ENCODE measurements at places on chromosomes 12 and 14.

- no peak for DNase-seq
Measured at GRCh38 chr14:89165189-89166181, 251.5 kb downstream of the FOXN3 start.

GRCh38 chr12:64538121-64538520 is 72.2 kb upstream of the RASSF3 start:
- no peak for DNase-seq

DNA sequence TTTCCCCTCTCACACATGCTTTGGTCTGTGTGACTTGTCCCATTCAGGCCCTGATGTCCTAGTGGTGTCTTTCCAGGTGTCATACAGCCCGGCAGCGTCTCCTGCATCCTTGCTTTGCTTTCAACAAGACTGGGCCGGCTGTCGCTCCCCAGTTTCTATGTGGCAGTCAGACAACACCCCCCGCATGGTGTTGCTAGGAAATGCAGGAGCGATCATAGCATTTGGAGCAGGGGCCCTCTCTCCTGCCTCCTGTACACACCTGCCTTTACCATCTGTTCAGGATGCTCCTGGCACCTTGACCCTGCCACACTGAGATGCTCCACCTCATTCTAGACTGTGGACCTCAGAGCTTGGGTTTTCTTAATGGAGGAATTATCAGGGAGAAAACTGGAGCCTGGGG is 29.5 kb downstream of the CACNA1C start:
- peak; percentile 82 for DNase-seq

DNA sequence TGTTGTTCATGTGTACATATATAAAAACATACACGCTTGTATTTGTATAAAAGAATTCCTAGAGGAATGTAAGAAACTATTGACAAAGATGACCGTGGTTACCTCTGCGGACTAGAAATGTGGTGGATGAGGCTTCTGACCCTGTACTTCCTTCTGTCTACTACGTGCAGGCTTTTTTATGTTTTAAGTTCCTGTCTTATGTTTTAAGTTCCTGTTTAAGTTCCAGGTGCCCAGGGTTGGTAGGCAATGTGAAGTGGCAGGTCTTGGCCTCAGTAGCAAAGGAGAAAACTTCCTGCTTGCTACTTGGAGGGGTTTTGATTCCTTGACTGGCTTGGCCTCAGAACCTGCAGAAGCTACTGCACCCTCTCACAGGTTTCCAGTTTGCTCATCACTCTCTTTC is 11.6 kb downstream of the POMT2 start:
- DNase-seq, result no peak

- no peak for DNase-seq
Measured at GRCh38 chr14:24857277-24857676, 192.7 kb downstream of the STXBP6 start.

- DNase-seq, result no peak
Measured at GRCh38 chr12:64706857-64707256, 52.3 kb downstream of the GNS start.

GRCh38 chr14:59188461-59189090 is at the start of gene DAAM1:
DAAM1 (plus strand) TSS chr14:59188667; CDS start chr14:59263478, 74,811 bp downstream.
- DNase-seq, result peak; percentile 99

DNA sequence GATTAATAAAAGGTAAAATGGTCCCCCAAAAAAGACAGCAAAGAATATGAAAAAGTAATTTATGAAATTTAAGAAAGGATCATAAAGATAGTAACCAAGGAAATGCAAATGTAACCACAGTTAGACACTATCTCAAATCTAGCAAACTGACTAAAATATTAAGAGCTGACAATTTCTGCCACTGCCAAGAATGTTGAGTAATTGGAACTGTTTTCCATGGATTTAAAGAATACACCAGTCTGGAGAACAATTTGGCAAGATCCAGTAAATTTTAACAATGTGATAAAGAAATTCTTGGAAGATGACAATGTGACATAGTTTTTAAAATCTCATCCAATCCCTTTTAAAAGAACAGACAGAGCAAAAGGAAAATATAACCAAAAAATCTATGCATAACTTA is 798.0 kb upstream of the MGAT4C start:
- no peak for DNase-seq

- DNase-seq, result no peak
Measured at GRCh38 chr12:50642761-50643160, 121.1 kb upstream of the ATF1 start.

- no peak for DNase-seq
Measured at GRCh38 chr12:57473392-57473791, 6.3 kb downstream of the ARHGAP9 start.

Measured in cerebellar nuclear complex (tissue), 1 donor.